Effector CD4-positive, alpha-beta T cell (primary cell): ENCODE measurements at places on chromosomes 3 and 15.
A peak's percentile ranks its signal among the peaks of the same experiment; 100 is the strongest.

GRCh38 chr3:44036850-44037249 is 204.8 kb upstream of the TOPAZ1 start:
- DNase-seq = no peak

- no peak for DNase-seq
These were observed 8.9 kb downstream of the ADCY5 start for GRCh38 chr3:123439806-123440580.

DNA sequence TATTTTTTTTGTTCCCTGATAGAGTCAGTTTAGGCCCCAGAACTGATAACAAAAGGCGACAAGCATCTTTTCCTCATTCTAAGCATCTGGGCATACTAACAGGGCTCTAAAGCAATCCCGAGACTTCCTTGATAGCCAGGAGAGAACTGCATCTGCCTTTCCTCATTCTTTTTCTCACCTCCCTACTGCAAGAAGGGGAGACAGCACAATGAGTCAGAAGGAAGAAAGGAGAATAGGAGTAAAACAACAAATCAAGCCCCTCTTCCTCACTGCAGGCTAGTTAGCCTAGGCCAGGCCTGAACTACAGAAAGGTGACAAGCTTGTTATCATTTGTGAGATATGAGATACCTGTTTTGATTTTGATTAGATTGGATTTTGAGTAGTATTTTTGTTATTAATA is 97.9 kb downstream of the NAALADL2 start:
- DNase-seq = no peak

DNA sequence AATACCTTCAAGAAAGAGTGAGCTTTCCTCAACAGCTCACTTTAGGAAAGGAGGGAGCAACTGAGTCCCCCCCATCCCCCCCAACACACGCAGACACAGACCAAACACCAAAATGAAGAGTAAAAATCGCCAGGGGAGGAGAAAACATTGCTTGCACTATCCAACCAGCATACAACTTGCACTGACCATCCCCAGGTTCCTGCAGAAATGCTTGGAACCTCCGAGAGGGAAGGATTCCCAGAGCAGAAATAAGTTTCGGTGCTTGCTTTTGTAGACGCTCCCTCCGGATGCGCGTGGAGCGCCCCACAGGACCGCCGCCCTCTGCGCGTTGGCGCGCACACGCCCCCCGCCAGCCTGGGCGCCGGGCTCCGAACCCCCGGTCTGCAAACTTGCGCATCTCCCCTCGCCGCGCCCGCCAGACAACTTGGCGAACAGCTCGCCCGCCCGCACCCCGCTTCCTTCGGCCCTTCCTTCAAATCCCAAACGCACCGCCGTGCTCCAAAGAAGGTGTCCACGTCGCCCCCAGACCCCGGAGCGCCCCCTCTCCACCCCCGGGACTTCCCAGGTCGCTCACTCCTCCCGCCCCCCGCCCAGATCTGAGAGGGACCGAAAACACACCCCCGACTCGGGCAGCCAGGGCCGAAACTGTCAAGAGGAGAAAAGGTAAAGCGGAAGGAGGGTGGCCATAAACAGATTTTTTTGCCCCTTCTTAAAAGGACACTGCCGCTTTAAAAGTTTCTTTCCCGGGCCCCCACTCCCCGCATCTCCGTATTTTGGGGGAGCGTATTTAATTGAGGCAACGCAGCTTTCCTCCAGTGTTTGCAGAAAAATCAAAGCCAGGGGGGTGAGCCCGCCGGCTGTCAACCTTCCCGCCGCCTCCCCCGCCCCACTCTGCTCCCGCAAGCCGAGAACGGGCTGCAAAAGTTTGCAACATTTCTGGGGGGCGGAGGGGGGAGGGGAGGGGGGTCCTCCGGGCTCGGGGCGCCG is 859 bp downstream of the RORA start:
- DNase-seq = no peak

- DNase-seq = no peak
These were observed 74.0 kb downstream of the LRRFIP2 start for GRCh38 chr3:37100411-37100810.

- DNase-seq = no peak
These were observed 100.6 kb upstream of the PRR20G start for GRCh38 chr3:127388427-127388826.

DNA sequence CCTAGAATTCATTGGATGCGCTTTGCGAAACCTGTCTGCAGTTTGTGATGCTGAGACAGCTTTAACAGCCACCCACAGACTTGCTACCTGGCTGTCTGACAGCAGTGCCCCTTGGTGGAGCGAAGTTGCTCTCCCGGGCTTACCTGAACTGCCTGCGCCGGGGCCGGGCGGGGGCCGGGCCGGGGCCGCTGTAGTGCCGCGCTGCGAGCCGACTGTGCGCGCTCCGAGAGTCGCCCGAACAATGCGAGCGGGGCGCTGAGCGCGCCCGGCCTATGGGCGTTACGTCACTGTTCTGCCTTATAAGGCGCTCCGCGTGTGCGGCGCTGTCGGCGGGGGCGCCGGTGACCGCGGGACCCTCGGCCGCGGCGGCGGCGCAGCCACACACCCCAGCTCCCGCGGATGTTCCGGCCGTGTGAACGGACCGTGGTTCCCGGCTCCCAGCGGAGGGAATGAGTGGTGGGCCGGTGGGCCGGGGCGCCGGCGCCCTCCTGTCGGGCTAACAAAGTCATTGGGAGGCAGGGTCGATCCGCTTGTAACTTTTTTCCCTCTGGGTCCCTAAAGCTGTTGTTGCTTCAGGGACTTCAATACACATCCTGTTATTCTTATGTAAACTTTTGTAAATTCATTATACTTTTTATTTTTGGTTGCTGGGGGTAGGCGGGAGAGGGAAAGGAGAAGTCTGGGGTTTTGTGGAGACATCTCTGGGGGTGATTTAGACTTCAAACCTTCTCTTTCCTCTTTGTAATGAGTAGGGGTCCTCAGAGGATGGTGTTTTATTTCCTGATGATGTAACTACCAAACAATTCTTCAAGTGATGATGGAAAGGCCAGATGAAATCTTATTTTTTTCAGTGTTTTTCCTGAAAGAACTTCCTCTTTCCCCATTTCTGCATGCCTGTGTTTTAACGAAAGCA is 58.5 kb downstream of the CMSS1 start:
- DNase-seq = peak; percentile 52

- no peak for DNase-seq
These were observed 280.6 kb downstream of the ROBO2 start for GRCh38 chr3:77320514-77320913.

DNA sequence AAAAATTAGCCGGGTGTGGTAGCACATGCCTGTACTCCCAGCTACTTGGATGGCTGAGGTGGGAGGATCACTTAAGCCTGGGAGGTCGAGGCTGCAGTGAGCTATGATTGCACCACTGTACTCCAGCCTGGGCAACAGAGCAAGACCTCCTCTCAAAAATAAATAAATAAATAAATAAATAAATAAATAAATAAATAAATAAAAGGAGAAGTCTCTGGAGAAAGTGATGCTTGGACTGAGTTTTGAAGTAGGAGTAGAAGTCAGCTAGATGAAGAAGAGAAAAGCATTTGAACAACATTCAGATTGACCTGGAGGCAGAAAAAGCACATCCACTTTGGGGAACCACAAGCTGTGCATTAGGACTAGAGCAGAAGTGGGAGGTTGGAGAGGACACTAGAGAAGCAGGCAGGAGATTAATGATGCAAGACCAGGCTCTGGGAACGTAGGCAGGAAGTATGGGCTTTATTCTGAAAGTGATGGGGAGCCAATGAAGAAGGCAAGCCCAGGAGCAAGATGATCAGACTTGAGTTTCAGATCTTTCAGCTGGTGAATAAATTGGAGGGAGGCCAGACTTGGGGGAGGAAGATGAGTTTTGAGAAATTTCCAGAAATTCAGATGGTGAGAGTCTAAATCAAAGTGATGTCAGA is 48.7 kb downstream of the KLHL6 start:
- DNase-seq = no peak

DNA sequence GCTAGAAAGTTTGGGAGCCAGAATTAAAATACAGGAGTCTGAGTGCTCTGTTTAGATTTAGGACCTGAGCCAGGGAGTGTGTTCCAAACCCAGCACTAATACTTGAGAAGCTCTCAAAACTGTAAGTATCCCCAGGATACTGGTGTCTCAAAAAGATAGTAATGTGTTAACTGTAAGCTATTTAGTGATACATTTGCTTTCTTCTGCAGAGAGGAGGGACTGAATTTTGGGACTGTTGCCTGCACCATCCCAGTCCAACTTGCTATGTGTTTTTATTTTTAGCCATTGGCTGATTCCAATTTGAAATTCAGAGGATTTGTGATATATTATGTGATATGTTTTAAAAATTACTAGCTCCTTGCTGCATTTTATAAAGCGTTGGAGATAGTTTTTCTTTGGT is 31.5 kb downstream of the UBE2E1 start:
- no peak for DNase-seq

DNA sequence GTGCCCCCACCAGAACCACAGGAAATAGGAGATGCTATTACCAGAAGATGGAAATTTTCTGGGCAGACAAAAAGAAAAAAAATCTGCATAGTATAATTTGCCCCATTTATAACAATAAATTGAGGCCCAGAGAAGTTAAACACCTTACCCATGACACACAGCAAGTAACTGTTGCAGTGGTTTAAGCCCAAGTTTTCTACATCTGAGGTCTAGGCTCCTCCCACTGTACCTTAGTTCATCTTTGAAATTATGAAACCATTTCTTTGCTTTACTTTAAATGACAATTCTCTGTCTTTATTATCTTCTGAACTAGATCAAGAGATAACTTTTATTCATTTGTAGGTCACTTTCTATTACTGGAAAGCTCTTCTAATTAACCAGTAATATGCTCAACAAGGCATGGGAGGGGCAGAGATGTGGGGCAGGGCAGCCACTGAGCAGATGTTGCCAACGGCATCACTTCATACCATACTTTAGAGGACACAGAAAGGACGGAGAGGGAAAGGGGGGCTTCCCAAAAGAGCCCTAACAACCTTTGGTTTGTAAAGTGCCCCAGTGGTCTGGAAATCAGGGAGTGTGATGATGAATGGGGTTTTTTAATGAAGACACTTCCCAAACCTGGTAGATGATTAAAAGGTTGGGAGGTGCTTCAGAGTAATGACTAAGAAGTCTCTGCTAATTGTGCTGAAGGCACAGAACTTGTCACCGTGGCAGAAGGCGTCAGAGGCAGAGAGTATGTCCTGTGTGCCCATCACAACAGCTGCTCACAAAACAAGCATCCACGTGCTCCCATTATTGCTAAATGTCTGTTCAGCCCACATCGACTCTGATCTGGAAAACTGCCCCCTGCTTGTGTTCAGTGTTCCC is 342.5 kb downstream of the SHQ1 start:
- DNase-seq = no peak

DNA sequence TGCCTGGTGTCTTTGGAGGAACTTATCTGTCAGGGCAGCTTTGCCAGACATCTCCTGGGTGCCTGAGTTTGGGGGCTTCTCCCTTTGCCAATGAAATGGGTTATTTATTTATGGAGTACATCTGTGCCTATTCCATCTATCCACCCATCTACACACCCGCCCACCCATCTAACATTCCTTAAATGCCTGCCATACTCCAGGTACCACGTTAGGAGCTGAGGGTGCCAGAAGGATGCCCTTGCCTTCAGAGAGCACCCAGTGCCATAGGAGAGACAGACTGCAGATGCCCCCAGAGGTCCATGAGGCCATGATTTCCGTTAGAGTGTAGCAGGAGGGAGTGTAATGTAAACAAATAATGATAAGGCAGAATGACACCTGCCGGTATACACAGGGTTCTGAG is 21.8 kb upstream of the KIF23 start:
- DNase-seq = no peak

- DNase-seq = no peak
These were observed 262.9 kb downstream of the TIGIT start for GRCh38 chr3:114556657-114557213.

DNA sequence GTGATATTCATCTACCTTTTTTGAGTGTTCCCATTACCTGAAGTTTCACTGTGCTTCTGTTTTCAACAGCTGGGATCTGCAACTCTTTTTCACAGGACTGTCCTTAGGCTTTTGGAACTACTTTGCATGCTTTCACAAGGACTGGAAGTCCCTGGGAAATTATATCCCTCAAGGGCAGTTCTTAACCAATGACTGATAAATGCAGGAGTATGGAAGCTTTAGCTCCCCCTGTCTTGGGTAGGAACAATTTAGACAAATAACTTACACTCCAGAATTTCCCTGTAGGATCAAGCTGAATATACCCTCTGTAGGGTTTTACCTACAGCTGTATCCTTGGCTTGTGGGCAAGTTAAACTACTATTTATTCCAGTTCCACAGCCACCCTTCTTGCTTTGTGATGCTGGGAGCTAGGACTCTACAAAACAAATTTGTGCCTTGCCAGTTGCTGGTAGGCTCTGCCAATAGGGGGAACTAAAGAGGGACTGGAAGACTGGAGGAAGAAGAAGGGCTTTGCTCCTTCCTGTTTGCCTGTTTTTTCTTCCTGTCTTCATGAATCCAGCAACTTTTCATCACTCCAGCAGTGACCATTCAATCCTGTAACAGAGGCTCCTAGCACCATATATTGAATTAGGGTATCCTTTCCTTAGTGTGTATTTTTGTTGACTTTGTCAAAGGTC is 6.8 kb upstream of the ZNF280D start:
- no peak for DNase-seq

GRCh38 chr15:38696109-38696727 is 131.6 kb upstream of the RASGRP1 start:
- peak; percentile 47 for DNase-seq

GRCh38 chr15:49179433-49180190 is 9.6 kb downstream of the GALK2 start:
- no peak for DNase-seq

DNA sequence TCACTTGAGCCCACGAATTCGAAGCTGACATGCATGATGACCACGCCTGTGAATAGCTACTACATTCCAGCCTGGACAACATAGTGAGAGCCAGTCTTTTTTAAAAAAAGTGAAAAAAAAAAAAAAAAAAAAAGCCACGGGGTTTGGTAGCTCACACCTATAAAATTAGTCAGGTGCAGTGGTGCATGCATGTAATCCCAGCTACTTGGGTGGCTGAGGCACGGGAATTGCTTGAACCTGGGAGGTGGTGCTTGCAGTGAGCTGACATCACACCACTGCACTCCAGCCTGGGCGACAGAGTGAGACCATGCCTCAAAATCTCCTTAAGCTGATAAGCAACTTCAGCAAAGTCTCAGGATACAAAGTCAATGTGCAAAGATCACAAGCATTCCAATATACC is 44.4 kb downstream of the CSNK1G1 start:
- no peak for DNase-seq

DNA sequence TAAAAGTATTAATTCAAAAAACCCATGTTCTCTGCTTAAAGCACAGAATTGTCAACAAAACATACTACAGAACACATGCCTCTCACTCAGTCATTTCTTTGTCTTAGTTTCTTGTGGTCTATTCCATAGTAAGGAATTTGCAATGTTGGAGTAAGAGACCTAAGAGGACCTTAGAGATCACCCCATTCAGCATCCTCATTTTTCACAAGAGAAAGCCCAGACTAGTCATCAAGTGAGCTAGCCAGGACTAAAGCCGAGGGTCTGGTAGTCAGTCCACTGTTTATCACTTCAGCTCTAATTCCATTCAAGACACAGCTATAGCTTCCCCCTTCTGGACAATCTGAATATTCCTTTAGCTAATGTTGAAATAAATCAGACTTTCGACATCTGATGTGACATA is 601.1 kb downstream of the FHIT start:
- DNase-seq = no peak

- DNase-seq = no peak
These were observed 8.4 kb upstream of the RBSN start for GRCh38 chr3:15107075-15107947.
